Ureter (tissue), 1 donor: ENCODE measurements at places on chromosomes 7 and 10. TPM values are rescaled to one million over a fixed set of nuclear protein-coding genes. Genes with fewer than 3 reads are reported as not detected.
A peak's percentile ranks its signal among the peaks of the same experiment; 100 is the strongest.

Gene ADCY1
- 4.6 TPM for total RNA-seq

Gene ASB4
- not detected for total RNA-seq

DNA sequence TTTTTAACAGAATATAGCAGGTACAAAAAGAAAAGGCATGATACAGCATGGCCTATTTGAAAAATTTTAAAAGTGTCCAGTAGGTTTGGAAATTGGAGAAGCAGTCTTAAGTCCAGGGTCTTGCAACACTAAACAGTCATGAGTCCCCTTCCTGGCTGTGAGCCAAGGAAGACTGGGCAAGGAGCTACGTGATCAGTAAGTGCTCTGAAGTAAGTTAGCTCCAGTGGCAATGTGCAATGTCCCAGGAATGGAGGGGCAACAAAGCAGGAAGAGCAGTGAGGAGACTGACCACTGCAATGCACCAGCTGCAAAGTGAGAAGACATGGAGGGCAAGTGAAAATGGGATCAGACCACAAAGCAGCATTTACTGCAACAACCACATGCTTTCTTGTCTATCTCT is 72.9 kb upstream of the GRID1 start:
- DNase-seq, result peak; percentile 70

DNA sequence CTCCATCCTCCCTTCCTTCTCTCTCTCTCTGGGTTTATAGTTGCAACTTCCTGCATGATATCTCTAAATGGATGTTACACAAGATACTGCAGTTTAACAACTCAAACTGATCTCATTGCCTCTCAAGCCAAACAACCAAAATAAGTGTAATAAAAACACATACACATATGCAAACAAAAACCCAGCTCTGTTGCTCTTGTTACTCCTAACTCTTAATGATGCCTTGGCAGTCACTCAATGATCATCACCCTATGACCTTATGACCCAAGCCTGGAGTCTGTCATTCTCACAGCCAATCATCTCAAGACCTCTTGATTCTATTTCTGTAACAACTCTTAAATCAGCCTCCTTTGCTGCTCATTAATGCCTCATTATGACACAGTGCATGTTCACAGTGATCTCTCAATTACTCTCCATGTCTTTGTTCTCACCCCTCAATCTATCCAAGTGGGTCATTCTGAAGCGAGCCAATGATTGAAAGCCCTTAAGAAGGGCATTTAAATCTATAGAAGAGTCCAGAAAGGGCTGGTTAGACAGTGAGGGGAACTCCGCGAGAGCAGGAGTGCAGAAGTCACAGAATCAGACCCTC is 210.9 kb downstream of the INHBA start:
- no peak for DNase-seq

DNA sequence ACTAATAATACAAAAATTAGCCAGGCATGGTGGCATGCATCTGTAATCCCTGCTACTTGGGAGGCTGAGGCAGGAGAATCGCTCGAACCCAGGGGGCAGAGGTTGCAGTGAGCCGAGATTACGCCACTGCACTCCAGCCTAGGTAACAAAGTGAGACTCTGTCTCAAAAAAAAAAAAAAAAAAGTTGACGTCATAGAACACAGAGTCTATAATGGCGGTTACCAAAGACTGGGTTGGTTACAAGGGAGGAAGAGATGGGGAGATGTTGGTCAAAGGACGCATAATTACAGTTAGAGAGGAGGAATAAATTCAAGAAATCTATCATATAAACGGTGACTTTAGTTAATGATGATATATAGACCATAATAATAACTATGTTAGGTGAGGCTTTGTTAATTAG is 309.7 kb upstream of the HGF start:
- no peak for DNase-seq

DNA sequence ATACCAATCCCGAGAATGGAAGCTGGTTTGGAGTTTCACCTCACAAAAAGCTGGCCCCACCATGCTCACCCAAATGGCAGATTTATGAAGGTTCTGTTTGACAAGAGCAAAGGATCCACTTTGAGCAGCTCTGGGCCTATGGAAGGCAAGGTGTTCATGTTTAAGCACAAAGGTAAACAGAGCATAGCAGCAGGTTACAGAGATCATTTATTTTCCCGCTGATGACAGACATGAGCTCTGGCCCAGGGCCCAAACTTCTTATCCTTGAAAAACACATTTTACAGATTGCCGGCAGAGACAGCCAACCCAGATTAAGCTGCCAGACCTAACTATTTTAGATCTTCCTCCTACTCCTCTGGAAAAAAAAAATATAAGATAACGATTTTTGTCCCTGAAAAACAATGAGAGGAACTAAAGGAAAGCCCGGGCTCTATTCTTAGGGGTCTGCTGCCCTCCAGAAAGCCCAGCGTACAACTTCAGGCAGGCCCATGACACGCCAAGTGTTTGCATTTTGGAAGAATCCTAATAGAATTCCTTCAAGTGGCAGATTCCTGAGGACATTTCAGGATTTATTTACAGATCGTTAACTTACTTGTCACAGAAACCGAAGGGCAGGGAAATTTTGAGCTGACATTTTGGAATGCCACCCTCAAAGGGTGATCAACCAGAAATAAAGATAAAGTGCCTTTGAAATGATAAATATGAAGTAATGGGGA is 40.0 kb downstream of the SYPL1 start:
- DNase-seq, result no peak

DNA sequence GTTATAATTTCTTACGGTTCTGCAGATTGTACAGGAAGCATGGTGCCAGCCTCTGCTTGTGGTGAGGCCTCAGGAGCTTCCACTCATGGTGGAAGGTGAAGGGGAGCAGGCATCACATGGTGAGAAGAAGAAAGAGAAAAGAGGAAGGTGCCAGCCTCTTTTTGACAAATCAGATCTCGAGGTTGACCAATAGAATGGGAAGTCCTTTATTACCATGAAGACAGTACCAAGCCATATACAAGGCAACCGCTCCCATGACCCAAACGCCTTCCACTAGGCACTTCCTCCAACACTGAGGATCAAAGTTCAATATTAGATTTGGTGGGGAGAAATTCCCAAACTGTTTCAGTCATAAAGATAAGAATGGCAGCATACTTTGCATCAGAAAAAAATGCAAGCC is 502.8 kb downstream of the GLRX3 start:
- no peak for DNase-seq
